Transverse colon (tissue), 4 donors: ENCODE measurements at places on chromosomes 4 and X. TPM values are rescaled to one million over a fixed set of nuclear protein-coding genes. Genes with fewer than 3 reads are reported as not detected.

DNA sequence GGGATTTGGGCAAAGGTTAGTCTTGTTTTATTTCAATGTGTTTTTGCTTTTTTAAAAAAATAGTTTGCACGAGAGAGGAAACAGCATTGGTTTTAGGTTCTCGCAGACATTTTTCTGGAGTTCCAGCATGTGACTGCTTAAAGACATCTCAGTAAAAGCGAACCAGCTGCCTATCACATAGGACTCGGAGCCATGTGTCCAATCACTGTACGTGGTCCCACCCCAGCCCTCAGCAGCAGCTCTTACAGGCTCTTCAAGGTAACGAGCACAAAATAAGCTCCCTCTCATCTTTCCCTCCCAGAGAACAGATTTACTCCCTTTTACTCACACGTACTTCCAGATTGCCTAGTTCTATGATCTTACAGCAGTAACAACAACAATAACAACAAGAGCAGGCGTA lies 68.7 kb downstream of the MCF2 start:
- DNase-seq, result no peak

GRCh38 chr4:152225680-152226079 lies 310.2 kb downstream of the FBXW7 start:
- no peak for DNase-seq

- no peak for DNase-seq
Observed at GRCh38 chrX:111874241-111874640, 1.7 kb upstream of the TRPC5OS start.

- no peak for DNase-seq
Observed at GRCh38 chr4:7187691-7188090, 4.6 kb upstream of the SORCS2 start.

DNA sequence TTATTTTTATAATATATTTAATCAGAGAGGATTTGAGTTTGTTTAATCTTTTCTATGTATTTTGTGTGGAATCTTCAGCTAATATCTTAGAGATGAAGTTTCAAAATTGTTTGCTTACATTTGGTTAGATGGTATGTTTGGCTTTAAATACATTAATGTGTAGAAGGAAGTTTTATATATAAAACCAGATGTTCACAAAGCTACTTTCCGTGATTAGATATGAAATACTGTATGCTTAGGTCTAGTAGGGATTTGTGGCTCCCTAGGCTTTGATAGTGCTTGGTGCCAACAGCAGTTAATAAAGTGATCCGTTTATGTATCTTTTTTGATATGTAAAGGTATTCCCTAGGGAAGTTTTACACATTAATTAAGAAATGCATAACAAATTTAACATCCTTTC lies 223.0 kb downstream of the ARHGAP10 start:
- DNase-seq, result no peak

- DNase-seq, result peak; percentile 40
Observed at GRCh38 chr4:117084866-117085701, at the start of gene TRAM1L1. Gene TRAM1L1, minus strand, starts transcription at chr4:117085576. Its CDS starts 183 bp downstream, at chr4:117085393.

DNA sequence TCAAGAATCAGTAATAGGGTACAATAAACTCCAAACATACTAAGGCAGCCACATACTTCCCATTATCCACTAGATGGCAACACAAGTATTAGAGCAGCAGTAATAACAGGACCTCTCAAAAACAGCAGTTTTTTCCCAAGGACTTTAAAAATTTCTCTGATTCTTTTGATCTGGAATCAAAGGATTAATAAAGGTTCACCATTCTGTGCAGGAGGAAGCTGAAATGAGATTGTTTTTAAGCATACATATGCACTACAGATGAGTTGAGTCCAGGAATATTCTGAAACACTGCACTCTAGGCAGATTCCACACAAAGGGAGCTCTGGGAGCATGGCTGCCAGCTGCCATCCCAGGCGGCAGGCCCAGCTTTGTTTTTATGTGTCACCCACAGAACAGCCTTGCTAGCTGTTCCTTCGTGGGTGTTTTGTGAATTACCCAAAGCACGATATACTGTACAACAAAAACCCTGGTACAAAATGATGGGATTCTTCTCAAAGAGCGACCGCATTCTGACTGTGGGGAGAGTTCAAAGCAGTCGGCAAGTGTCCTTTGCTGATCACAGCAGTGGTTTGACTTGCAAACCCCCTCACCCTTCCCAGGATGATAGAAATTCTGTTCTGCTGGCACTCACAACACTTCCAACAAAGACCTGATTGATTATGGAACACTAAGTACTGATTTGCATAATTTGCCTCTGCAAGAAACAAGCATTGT lies 61.0 kb downstream of the STX18 start:
- DNase-seq, result no peak

- no peak for DNase-seq
Observed at GRCh38 chr4:100008048-100008447, 58.0 kb upstream of the H2AZ1 start.

- DNase-seq, result no peak
Observed at GRCh38 chrX:145848448-145848847, 30.8 kb downstream of the SLITRK2 start.

GRCh38 chrX:43559644-43560043 lies 96.5 kb upstream of the MAOA start:
- DNase-seq, result peak; percentile 65

DNA sequence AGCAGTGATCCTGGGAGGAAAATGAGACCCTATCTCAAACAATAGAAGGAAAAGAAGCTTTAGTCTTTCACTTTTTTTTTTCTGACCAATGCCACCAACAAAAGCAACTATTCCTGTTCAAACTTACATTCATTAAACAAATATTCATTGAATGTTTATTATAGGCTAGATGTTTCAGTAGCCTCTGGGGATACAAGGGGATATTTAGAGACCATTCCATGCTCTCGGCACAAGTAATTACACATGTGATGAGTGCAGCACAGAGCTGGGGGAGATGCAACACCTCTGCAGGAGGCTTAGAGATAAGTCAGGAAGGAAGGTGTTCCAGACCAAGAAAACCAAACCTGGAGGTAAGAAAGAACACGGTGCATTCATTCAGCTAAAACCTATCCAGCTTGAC lies 68.3 kb downstream of the PALLD start:
- no peak for DNase-seq

GRCh38 chr4:134935320-134935719 lies 733.7 kb upstream of the PABPC4L start:
- DNase-seq, result no peak

Gene PAGE4
- not detected for total RNA-seq

Gene SLC10A6
- total RNA-seq, result 0.32 TPM

Gene UGT2B11
- not detected for total RNA-seq

Gene TSPAN7
- 111 TPM for total RNA-seq

Gene CNGA1
- 11.6 TPM for total RNA-seq

Gene TENM3
- total RNA-seq, result 3.4 TPM

Gene TXK
- 2.6 TPM for total RNA-seq
